SJSA1 (cell line): ENCODE measurements at places on chromosomes 5 and 9. TPM values are rescaled to one million over a fixed set of nuclear protein-coding genes. Genes with fewer than 3 reads are reported as not detected.

DNA sequence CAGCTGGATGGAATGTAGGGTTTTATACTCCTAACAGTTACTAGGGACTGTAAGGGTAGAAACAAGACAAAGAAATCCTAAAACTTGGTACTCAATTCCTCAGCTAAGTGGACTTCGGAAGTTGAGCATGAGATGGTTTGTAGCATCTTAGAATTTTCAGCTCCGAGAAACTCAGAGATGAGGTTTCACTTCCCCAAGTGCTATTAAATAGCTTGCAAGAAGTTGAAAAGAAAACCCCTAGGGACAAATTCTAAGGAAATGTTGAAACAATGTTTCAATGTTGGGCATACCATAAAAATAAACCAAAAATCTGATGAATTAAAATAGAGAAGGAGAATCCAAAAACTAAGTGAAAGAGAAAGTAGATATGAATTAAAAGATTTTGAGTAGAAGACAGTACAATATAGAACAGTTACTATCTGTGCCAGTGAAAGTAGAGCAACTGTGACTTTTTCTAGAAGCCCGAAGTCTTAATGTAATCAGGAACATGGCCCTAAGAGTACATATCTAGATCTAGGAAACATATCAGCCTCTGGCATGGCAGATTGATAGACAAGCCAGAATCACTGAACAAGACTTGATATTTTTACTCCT lies 308.6 kb upstream of the RGMB start:
- no peak overlapping the region for H3K4me3 ChIP-seq
- peaks cover 22% of the 10 kb centered on the region for H3K4me1 ChIP-seq
- H3K36me3 ChIP-seq, result no peaks in the 10 kb centered on the region
- no peaks in the 10 kb centered on the region for H3K27me3 ChIP-seq
- DNase-seq, result no peak
- H3K27ac ChIP-seq, result no peak overlapping the region

DNA sequence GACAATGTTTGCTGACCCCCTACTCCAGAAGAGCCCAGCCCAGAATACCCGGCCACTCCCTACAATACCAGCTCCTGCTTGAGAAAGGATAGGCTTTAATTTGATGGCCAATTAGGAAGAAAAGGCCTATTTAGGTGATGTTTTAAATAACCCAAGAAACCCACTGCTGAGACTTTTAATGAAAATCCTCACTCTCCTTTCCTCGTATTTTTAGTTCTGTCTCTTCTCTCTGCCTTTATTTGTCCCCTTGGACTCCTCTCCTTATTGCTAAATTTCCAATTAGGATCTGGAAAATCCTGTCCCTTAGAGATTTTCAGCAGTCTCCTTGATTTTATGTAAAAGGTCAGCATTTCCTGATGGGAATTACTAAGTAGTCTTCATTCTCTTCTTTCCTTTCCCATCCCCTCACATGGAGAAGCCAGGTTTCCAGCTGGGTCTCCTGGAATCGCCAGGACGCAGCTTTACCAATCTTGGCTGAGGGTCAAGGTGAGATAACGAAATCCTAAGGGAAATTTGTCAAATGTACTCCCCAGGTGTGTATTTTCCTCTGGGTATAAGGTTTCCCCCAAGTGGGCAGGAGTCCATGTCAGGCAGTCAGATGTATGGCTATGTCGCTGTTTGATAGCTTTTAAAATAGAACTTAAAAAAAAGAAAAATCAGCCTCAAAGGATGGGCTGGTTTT lies 11.7 kb downstream of the STC2 start:
- peak overlapping the region; percentile 4 for H3K4me3 ChIP-seq
- H3K4me1 ChIP-seq, result peaks cover 51% of the 10 kb centered on the region

GRCh38 chr9:78756813-78757510 lies 460.0 kb downstream of the PSAT1 start:
- H3K4me1 ChIP-seq, result no peaks in the 10 kb centered on the region
- no peak for DNase-seq
- no peak overlapping the region for H3K4me3 ChIP-seq
- H3K36me3 ChIP-seq, result no peaks in the 10 kb centered on the region
- no peak overlapping the region for H3K27ac ChIP-seq
- H3K27me3 ChIP-seq, result no peaks in the 10 kb centered on the region

TMEM232 gene
- 2.1 TPM in 1 of 2 replicates, not detected in the other for total RNA-seq
